ENCODE measurements at places on chromosomes 7 and 10.

GRCh38 chr10:116151076-116151475, 121.9 kb downstream of the GFRA1 start:
- DNase-seq = no peak

DNA sequence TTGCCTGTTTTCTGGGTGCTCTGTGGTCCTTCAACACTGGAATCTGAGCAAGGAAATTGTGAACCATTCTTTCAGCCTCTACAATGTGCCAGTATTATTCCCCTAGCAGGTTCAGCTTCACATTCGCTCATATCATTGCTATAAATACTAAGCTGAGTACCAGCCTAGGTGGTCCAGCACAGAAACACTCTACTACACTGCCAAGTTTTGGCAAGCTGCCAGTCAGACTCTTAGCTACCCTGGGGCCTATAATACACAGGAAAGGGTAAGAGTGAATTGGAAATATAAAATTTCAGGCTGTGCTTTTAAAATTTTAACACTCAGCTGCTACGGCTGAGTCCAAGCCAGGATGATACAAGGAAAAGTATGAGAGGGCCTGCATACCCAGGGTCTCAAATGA, 49.9 kb upstream of the PPP1R3A start:
- no peak for DNase-seq

DNA sequence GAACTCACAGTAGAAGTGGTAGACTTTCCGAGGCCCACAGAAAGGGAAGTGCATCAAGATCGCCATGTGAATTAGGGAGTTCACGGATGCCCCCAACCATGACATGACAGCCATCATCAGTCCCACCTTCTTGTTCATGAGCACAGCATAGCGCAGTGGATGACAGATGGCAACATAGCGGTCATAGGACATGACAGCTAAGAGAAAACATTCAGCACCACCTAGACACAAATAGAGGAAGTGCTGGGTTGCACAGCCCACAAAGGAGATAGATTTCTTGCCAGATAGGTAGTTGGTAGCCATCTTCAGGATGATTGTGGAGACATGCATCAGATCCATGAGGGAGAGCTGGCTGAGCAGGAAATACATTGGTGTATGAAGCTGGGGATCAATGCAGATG, 342 bp downstream of the OR2AE1 start:
- DNase-seq = peak; percentile 24

DNA sequence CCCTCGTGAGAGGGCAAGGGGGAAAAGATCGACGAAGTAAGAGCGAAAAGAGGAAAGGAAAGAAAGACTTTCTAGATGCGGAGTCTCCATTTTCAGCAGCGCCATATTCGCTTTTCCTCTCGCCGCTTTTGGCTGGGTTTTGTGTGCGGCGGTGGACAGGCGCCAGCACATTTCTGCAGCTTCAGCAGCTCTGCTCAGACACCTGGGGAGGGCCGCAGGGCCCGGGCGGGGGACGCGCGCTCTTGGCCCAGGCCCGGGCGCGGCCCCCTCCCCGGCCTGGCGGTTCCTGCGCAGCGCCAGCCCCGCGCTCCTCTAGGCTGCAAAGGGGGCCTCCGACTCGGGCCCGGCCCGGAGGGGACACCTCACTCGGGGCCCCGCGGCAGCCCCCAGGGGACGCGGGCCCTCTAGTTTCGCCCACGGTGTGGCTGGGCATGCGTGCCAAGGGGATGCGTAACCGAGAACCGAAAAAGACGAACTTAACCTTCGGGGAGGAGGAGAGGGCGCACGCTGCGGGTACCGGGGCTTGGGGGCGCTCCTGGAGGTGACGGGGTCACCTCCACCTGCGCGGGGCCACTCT, 34.5 kb upstream of the EBLN1 start:
- DNase-seq = no peak

GRCh38 chr10:97664282-97664850, 22.7 kb downstream of the AVPI1 start:
- peak; percentile 40 for DNase-seq

DNA sequence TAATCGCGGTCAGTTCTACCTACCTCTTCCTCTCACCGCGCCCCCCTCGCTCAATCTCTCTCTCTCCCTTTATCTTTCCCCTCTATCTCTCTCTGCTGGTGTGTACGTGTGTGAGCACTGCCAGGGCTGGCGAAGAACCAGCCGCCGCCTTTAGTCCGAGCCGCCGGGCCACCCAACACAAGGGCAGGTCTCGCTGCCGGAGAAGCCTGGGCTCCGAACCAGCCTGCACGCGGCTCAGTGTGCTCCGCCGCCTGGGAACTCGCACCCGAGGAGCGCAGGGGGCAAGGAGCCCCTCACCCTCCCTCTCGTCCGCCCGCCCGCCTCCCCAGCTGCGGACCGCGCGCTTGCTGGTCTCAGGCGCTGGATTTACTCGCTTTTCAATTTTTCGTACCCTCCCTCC, 1.7 kb downstream of the NXPH1 start:
- no peak for DNase-seq

- DNase-seq = no peak
Measured at GRCh38 chr10:60798031-60798430, 19.8 kb downstream of the CDK1 start.

DNA sequence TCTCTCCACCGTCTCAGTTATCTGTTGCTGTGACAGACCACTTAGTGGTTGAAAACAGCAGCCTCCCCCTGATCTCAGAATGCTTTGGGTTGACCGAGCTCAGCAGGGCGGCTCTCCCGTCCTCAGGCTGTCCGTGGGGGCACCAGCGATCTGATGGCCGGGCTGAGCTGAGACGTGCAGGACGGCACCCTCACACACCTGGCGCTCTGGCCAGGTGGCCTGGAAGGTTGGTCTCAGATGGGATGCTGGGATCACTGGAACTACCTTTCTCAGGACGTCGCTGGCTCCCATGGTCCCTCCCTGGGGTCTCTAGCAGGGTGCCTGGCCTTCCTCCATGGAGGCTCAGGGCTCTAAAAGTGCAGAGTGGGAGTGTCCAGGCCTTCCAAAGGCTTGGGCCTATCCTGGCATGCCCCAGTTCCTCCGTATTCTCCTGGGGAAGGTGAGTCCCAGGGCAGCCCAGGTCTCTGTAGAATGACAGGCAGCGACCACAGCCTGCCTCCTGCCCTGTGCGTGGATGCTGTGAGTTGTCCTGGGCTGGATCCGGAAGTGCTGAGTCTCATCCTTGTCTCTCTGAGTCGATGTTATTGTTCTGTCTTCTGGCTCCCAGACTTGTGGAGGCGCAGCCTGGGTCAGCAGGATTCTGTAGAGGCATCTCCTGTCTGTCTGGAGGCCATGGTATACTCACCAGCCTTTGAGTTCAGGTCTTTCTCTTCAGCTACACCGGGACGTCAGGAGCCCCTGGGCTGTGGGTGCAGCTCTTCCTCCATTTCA, 12.2 kb upstream of the PWWP2B start:
- DNase-seq = no peak

GRCh38 chr7:44231088-44231487, 30.3 kb downstream of the YKT6 start:
- no peak for DNase-seq

DNA sequence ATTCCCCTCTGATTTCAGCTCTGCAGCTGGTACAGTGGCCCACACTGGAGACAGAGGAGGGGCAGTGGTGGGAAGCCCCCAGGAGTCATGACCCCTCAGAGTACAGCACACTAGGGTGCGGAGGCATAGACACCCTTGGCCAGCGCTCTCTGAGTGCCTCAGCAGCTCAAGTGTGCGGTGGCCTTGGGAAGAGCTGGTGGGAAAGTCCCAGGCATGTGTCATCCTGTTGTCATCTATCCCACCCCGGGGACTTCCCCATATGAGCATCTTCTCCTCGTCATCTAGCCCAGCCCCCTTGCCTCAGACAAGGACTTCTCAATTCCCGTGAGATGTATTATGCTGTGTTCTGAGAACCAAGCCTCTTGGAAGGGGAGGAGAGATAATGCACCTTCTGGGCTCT, 15.6 kb upstream of the PPIF start:
- DNase-seq = peak; percentile 21

DNA sequence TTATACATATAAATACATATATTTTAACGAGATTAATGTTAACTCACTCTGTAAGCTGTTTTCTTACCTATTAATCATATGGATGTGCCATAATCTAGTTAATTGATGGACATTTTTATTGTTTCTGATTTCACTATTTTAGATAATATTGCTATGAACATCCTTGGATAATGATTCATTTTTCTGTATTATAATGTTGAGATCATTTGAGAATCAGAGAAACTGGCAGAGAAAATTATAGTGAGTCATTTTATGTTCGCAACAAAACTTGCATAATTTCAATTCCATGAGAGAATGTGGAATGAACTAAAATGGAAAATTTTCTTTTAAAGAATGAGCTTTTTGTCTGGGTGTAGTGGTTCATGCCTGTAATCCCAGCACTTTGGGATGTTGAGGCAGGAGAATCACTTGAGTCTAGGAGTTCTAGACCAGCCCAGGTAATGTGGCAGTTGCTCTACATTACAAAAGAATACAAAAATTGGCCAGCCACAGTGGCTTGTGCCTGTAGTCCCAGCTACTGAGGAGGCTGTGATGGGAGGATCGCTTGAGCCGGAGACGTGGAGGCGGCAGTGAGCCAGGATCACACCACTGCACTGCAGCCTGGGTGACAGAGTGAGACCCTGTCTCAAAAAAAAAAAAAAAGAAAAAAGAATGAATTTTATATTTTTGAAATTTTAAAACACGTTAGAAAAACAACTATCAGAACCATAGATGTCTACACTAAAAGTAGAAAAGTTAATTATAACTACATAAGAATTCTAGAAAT, 40.5 kb downstream of the PAPSS2 start:
- no peak for DNase-seq

- no peak for DNase-seq
Measured at GRCh38 chr7:110522061-110522760, 568.7 kb upstream of the LRRN3 start.

GRCh38 chr10:73407495-73407894, 6.4 kb downstream of the ANXA7 start:
- no peak for DNase-seq

- DNase-seq = no peak
Measured at GRCh38 chr10:78041170-78042057, 7.8 kb downstream of the RPS24 start.

DNA sequence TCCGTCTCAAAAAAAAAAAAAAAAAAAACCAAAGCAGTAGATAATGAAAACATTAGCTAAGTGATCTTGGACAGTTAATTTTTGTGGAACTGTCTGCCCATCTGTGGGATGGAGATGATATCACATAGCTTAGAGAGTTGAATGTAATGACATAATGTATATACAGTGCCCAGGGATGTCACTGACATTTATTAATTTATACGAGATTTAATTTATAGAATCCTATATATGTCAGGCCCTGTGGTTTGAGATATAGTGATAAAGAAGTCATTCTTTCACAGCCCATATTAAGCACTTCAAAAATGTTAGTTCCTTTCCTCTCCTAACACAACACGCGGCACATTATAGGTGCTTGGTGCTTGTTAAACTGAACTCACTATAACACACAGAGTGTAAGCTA, 4.0 kb downstream of the ENO4 start:
- no peak for DNase-seq

DNA sequence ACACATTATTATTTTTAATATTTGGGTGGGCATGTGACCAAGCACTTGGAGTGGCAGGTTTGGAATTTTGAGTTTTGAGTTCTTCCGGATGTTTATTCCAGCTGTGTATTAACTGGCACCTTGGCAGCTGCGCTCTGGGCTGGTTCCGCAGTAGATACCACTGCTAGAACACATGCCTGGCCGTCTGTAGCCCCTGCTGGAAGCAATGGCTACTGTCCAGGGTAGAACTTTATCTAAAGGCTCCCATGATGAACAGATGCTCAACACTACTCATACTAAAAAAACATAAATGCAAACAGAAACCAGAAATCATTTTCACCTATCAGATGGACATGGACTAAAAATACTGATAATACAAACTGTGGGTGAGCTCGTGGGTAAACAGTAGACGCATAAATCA, 19.4 kb upstream of the SH3PXD2A start:
- DNase-seq = no peak

- DNase-seq = no peak
Measured at GRCh38 chr10:104391150-104391968, 37.7 kb downstream of the CFAP58 start.

GRCh38 chr10:22647244-22647643, 67.1 kb downstream of the PIP4K2A start:
- no peak for DNase-seq

- no peak for DNase-seq
Measured at GRCh38 chr10:79275431-79275851, 71.8 kb upstream of the PPIF start.

DNA sequence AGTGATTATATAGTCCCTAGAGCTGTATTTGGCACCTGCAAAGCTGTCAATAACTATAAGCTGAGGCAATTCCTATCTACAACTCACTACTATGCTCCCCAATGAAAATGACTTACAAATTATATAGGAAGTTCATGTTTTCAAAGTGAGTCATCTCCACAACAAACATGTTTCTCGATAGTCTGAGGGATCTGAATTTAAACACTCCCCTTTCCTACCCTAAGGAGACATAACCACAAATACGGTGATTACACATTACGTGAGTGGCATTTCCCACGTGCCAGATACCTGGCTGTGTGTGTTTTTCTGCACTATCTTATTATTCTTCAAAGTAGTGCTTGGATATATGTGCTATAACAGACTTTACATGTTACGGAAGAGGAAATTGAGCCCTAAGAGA, 122.5 kb upstream of the C1QL3 start:
- no peak for DNase-seq

DNA sequence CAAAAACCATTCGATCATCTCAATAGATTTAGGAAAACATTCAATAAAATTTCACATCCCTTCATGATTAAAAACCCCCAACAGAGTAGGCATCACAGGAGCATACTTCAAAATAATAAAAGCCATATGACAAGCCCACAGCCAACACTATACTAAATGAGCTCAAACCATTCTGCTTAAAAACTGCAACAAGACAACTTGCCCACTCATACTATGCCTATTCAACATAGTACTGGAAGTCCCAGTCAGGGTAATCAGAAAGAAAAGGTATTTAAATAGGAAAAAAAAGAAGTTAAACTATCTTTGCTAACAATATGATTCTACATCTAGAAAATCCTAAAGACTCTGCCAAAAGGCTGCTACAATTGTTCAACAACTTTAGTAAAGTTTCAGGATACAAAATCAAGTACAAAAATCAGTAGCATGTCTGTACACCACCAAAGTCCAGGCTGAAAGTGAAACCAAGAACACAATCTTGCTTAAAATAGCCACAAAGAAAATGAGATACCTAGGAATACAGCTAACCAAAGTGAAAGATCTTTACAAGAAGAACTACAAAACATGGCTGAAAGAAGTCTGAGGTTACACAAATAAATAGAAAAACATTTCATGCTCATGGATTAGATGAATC, 882.6 kb downstream of the GRM8 start:
- no peak for DNase-seq
